NCI-H1417 treated with DMSO at 0.1 percent for 48 hours (cell line): ENCODE measurements at places on chromosomes 3 and 15.

GRCh38 chr3:50370594-50370993, 11.3 kb upstream of the TMEM115 start:
- DNase-seq: no peak

- DNase-seq: no peak
Measured at GRCh38 chr15:48976444-48977088, 12.8 kb upstream of the SHC4 start.

DNA sequence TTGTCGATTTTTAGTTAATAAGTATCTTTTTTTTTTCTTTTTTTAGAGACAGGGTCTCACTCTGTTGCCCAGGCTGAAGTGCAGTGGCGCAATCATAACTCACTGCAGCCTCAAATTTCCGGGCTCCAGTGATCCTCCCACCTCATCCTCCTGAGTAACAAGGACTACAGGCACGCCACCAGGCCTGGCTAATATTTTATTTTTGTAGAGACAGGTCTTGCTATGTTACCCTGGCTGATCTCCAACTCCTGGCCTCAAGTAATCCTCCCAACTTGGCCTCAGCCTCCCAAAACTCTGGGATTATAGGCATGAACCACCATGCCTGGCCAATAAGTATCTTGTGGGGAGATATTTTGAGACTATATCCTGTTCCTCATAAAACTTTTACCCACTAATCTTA, 29.4 kb upstream of the ARID3B start:
- no peak for DNase-seq

GRCh38 chr15:46297766-46298165, 662.9 kb downstream of the SQOR start:
- DNase-seq: no peak

DNA sequence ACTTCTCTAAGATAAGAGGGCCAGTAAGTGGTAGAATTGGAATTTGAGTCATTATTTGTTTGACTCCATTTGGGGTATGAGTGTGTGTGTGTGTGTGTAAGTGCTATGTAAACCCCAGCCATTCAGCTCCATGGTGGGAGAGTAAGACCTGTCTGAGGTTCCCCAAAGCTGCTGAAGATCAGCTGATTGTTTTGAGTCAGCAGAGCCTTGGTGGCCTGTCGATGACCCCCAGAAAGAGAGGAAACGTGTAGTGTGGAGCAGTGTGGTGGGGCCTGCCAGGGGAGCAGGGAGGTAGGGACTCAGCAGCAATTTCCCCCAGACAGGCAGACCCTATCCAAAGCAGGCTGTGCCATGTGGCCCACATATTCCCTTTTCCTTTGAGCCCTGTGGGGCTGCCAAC, 5.3 kb downstream of the DVL3 start:
- no peak for DNase-seq
